Hair follicle dermal papilla cell (primary cell): ENCODE measurements at places on chromosomes 1 and 21. TPM values are rescaled to one million over a fixed set of nuclear protein-coding genes. Genes with fewer than 3 reads are reported as not detected.

Gene TESK2
- total RNA-seq, result 3.3 and 4.2 TPM in 2 replicates

Gene AMPD1
- not detected in 2 replicates for total RNA-seq

Gene TGFB2
- total RNA-seq, result 17.0 and 19.5 TPM in 2 replicates

Gene RNU1-4
- total RNA-seq, result under 0.01 TPM in 2 replicates

Gene NHLH1
- 0.12 and 0.16 TPM in 2 replicates for total RNA-seq

Gene FNDC7
- total RNA-seq, result not detected in 2 replicates

Gene CTSS
- 4.7 and 9.4 TPM in 2 replicates for total RNA-seq

Gene TNFAIP8L2
- not detected in 2 replicates for total RNA-seq

Gene LRRC38
- total RNA-seq, result under 0.01 TPM in 1 of 2 replicates, not detected in the other

Gene AIRE
- total RNA-seq, result not detected in 2 replicates
